ENCODE measurements at places on chromosomes 7 and 10.
A peak's percentile ranks its signal among the peaks of the same experiment; 100 is the strongest.

DNA sequence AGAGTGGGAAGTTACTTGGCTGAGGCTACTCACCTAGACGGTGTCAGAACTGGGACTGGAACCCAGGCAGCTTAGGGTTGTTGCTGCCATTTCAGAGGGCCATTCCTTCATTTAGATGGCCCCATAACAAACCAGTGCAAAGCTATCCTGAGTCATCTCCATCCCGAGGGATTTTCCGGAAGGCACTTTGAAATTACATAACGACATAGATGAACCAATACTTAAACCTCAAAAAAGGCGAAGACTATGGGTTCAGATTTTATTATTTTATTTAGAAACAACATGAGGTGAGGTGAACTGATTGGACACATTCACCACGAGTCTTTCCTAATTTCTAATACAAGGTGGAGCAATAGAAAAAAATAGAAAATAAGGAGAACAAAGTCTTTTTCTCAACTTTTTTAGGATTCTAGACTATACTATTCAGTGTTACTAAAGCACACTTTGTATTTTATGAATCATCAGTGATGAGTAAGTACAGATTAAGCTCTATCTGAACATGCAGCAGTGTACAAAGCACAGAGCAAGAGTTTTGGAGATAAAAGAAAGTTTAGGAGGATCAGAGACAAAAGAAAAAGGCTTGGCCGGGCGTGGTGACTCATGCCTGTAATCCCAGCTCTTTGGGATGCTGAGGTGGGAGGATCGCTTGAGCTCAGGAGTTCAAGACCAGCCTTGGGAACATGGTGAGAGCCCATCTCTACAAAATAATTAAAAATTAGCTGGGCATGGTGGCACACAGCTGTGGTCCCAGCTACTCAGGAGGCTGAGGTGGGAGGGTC, 79.5 kb upstream of the SVIL start:
- no peak for DNase-seq

DNA sequence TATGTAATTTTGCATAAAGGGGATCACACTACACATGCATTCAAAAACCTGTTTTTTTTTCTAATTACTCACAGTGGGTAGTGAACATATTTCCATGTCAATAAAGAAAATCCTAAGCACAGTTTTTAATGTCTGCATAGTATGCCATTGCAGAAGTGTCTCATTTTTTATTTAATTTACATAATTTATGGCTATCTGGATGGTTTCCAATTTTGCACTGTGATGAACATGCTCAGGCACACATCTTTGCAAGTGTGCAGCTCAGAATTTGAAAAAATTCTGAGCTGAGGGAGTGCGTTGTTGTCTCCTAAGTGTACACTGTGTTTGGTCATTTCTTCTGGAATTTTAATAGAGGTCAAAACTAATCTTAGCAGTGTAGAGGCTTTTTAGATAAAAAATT, 2.2 kb downstream of the NPFFR1 start:
- DNase-seq = no peak

DNA sequence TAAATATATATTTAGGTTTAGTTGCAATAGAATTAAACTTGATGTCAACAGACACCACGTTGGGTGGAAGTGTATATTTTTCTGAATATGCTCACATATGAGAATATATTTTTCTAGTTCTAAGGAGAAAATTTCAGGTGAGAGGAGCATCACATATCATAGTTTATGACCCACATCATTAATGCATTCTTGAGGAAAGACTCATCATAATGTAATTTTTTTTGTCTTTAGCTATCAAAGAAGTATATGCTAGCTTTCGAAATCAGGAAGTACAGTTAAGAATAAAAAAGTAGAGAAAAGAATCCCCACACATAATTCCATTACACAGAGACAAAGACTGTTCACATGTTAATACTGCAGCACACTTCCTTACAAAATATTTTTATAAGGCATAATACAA, 30.4 kb downstream of the A1CF start:
- no peak for DNase-seq

- peak; percentile 11 for DNase-seq
These were observed 35.0 kb downstream of the C10orf105 start for GRCh38 chr10:71684356-71685173.

GRCh38 chr10:116765648-116766081, 23.3 kb upstream of the HSPA12A start:
- peak; percentile 25 for DNase-seq

DNA sequence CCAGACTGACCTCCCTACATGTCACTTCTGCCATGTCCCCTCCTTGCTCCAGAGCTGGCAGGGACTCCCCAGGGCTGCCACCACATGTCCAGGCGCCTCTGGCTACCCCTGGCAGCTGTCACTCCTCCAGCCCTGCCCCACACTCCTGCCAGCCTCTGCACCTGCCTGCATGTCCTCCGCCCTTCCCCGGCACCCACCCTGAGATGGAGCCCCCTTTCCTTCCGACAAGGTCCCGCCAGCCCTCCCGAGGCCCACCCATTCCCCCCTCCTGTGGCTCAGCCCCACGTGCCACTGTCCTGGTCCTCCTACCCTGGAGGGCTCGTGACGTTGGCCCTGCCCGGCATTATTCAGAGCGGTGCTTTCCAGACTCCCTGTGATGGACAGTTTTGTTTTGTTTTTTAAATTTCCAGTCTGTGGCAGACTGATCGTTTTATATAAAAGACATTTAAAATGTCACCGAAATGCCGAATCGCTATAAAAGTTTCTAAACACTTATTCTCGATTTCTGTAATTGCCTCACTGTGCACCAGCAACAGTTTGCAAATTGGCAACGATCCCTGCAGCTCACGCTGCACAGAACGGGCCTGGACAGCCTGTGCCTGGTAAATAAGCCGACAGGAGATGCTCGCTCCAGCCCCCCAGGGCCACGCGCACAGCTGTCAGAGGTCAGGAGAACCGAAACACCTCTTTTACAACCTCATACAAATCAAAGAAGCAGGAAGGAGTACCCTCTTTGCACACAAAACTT, 111.1 kb upstream of the SH2B2 start:
- no peak for DNase-seq

- no peak for DNase-seq
These were observed 33.3 kb downstream of the GET4 start for GRCh38 chr7:909358-910329.

GRCh38 chr10:91613411-91614187, 19.3 kb downstream of the PPP1R3C start:
- DNase-seq = no peak

GRCh38 chr7:44310221-44310848, 15.1 kb downstream of the CAMK2B start:
- DNase-seq = no peak

- DNase-seq = no peak
These were observed 213.7 kb downstream of the ELMO1 start for GRCh38 chr7:37234928-37235327.

GRCh38 chr7:52940481-52940880, 95.0 kb upstream of the POM121L12 start:
- no peak for DNase-seq

- no peak for DNase-seq
These were observed 30.4 kb downstream of the MAD1L1 start for GRCh38 chr7:2202361-2202761.

GRCh38 chr7:100583132-100584053, 2.5 kb downstream of the LRCH4 start:
- peak; percentile 52 for DNase-seq

DNA sequence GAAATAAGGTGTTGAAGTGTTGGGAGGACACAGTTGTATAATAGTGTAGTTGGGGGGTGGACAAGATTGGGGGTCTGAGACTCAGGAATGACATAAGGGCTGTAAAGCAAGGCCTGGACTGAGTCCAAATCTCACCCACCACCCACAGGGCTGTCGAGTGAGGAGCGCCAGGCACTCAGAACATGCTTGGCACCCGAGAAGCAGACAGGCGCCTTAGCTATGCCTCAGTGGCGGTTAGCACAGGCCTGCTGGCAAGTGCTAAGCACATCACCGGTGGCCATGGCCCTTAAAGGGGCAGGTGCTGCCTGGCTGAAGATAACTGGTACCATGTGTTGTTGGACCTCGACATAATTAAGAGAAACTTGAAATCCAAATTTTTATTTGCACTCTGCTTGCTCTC, 90.7 kb downstream of the COL13A1 start:
- no peak for DNase-seq

DNA sequence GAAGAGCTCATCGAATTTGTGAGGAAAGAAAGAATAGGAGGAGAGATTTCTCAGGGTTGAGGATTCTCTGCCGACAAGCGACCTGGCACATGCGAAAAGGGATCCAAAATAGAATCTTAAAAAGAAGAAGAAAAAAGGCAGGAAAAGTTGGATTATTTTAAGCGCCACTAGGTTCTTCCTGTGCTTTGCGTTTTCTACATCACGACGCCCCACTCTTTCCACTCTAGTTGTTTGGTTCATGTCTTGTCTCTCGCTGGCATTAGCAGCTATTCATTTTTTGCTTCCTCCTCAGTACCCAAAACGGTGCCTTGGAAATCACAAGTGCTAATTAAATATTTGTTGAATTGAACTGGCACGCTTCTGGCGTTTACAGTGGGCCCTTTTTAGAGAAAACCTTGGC, 674 bp upstream of the FRA10AC1 start:
- DNase-seq = no peak

GRCh38 chr10:93390306-93391090, 91.6 kb downstream of the MYOF start:
- DNase-seq = no peak

DNA sequence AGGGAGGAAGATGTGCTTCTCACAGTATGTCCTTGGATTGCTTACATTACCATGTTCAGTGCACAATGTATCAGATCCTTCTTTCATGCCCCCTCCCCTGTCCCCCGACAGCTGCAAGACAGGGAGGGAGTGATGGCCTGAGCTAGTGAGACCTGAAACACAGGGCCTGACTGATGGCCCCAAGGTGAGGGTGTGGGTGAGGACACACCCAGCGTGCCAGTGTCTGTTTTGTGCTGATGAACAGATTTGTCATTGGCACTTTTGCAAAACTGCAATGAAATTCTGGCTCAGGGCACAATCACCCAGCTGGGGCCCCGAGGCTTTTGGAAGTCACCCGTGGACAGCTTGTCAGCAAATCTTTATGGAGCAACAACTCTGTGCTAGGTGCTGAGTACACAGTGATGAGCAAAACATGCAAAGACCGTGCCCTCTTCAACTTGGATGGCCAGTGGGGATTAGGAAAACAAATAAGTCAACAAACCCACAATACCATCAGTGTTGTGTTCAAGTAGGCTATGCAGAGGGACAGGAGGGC, 59.4 kb upstream of the EMX2 start:
- no peak for DNase-seq

GRCh38 chr10:22682237-22683139, 31.9 kb downstream of the PIP4K2A start:
- no peak for DNase-seq

DNA sequence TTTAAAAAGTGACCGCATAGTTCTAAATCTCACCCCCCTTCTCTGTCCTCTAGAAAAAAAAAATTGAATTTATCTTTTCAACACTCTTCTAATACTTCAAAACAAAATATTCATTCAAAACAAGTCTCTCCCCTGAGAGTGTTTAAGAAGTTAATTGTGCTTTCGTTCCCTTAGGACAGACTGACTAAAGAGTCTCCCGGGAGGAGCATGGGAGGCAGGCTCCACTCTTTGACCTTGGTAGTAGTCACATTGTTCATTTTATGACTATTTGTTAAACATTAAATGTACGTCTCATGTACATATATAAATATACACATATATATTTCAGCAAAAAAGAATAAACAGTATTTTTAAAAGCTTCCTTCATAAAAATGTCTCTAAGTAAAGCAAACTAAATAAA, 35.3 kb upstream of the SPOCK2 start:
- no peak for DNase-seq

GRCh38 chr7:100432053-100432452, 2.4 kb downstream of the MEPCE start:
- no peak for DNase-seq

- DNase-seq = no peak
These were observed 181.4 kb downstream of the SUGCT start for GRCh38 chr7:40316176-40316575.

DNA sequence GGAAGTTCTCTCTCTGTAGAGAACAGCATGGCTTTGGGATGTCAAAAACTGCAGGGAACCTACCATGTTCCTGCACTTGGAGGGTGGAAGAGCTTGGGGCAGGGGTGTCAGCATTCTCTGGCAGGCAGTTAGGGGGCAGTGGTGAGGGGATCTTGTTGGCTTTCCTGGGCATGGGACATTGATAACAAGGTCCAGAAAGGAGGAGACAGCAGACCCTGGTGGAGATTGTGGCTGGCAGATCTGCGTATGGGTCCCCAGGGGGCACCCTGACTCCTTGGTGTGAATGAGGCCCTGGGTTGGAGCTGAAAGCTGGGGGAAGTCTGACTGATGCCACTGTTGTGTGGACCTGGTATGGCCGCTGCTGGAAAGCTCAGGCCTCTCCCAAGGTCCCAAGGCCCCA, 22.9 kb upstream of the CAMK2B start:
- DNase-seq = no peak

- DNase-seq = peak; percentile 26
These were observed 700 bp downstream of the MTPN start for GRCh38 chr7:135976312-135977006.

GRCh38 chr10:49502358-49502757, 36.6 kb downstream of the ERCC6 start:
- DNase-seq = no peak

DNA sequence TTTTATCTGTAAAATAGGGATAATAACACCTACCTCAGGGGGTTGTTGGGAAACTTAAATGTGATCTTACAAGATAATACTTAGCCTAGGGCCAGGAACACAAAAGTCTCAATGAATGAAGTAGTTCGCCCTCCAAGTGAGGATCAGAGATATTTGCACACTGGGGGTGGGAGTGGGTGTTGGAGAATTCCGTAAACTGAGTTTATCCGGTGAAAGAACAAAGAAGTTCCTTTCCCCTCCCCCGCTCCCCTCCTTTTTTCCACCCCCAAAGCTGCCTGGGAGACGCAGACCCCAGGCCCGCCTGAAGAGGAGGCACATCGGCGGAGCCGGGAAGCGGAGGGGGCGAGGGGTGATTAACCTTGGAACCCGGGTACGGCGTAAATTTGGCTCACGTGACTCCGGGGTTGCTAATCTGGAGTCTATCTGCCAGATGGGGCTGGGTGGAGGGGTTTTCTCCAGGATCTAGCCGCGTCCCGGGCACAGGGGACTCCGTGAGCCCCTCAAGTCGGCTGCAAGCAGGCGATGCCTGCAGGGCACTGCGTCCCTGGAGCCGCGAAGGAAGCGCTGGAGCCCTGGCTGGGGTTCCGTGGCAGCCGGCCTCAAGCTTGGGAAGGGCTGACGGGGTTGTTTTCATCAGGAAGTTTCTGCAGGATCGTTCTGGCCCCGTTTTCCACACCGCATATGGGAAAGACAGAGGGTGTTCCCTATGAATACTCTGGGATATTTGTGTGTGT, 1.4 kb upstream of the PODXL start:
- no peak for DNase-seq

- no peak for DNase-seq
These were observed 10.7 kb downstream of the EBF3 start for GRCh38 chr10:129953119-129954051.

- DNase-seq = no peak
These were observed 50.6 kb upstream of the ZNF716 start for GRCh38 chr7:57399251-57399940.

- no peak for DNase-seq
These were observed 31.3 kb downstream of the FAM204A start for GRCh38 chr10:118310822-118311221.
